ENCODE measurements at places on chromosomes 11 and 22. TPM values are rescaled to one million over a fixed set of nuclear protein-coding genes. Genes with fewer than 3 reads are reported as not detected.

The OR52W1 gene
- total RNA-seq: not detected

The SLC25A1 gene
- 19.3 TPM for total RNA-seq

The DRICH1 gene
- total RNA-seq: 2.3 TPM

The TBRG1 gene
- total RNA-seq: 57.3 TPM

The CLMP gene
- total RNA-seq: 0.20 TPM

The HTR3A gene
- not detected for total RNA-seq

The RAB3IL1 gene
- 0.49 TPM for total RNA-seq

The MFNG gene
- 223 TPM for total RNA-seq

The MOV10L1 gene
- total RNA-seq: not detected

DNA sequence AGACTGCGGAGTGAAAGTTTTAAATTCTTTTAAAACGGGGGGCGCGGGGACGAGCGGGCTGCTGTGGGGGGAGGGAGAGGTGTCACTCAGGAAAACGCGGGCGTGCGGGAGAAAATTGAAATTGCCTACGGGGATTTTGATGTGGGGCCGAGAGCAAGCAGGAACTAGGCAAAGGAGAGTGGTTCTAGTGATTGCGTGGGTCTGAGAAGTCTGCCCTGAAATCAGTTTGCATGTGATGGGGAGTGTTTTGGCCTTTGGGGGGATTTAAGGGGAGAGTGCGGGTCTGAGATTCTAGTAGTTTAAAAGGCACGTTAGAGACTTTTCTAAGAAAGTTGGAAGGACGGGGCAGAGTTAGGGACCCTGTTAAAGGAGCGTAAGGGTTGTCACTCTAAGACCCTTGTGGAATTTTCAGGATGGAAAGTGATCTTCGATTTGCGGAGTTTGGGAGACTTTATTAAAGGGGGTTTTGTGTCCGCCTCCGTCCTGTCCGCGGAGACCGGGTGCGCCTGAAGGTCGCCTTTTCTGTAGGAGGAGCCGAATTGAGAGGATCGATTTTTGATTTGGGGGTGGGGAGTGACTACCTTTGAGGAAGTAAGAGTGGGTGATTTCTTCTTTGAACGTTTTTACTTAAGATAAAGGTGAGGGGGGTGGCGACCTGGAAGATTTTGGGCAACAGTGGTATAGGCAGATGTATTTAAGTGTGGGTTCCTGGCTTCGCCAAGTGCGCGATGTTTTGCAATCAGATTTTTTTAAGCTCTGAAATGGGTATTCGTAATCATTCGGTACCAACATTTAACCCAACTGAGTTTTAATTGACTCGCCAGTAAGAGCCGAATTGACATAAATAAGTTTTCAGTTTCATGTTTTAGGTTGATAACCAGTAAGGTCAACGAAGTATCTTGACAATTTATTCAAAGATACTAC, 1.1 kb downstream of the EED start:
- DNase-seq: peak; percentile 32

- DNase-seq: no peak
Measured at GRCh38 chr11:104668797-104669463, 229.3 kb downstream of the CASP12 start.

DNA sequence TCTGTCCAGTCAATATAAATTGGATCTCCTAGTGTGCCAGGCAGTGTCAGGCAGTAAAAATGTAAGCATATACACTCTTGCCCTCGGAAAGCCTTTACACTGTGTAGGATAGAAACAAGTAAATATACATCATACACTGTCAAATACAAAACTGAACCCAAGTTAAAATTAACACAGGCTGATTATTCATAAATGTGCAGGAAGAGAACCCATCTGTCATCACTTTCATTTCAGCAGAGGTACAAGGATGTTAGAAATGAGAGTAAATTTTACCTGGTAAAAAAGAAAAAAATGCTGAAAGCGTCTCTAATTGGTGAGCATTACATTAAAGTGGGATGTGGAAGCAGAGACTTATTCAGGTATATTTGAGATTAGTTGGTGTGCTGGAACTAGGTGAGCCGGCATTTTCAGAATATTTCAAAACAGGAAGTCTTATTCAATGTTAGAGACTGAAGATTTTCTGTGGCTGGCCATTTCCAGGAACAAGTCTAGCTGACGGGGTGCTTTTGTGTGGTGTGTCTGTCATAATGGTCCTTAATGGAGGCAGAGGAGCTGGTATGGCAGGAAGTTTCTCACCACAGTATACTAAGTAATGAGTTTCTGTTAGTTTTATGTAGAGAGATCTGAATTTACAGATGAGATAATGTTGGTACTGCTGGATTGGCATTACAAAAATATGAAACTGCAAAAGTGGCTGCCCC, 192.6 kb downstream of the CASP12 start:
- peak; percentile 74 for DNase-seq

- DNase-seq: no peak
Measured at GRCh38 chr22:40758390-40758789, 60.8 kb downstream of the SLC25A17 start.

DNA sequence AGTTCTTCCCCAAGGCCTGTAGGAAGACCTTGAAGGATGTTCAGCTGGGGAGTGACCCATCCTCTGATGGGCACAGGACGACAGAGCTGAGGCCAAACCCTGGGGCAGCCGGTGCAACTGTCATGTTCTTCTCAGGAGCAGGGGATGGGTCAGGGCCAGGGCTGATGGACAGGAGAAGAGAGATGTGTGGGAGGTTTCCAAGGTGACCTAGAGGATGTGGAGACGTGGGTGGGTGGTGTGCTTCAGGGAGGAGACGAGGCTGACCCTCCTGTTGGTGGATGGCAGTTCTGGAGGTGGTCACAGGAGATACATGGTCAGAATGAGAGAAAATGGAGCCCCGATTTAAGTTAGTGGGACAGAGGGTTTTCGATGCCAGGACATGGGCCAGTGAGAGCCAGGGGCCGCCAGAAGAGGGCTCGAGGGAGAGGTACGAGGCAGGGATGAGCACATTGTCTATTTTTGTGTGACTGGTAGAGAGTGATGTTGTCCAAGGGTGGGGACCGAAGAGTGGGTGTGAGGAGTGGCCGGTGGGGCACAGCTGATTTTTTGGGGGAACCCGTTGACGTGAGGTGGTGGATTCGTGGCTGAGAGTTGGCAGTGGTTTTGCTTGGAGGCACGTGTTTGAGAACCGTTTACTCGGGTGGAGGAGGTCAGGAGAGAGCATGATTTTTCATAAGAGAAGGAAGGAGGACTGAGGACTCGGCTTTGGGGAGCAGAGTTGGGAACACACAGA, 14.6 kb downstream of the TBC1D22A start:
- DNase-seq: no peak

- no peak for DNase-seq
Measured at GRCh38 chr11:17649696-17650095, 69.7 kb upstream of the MYOD1 start.

GRCh38 chr11:10908215-10908951, 50.5 kb upstream of the ZBED5 start:
- DNase-seq: no peak

DNA sequence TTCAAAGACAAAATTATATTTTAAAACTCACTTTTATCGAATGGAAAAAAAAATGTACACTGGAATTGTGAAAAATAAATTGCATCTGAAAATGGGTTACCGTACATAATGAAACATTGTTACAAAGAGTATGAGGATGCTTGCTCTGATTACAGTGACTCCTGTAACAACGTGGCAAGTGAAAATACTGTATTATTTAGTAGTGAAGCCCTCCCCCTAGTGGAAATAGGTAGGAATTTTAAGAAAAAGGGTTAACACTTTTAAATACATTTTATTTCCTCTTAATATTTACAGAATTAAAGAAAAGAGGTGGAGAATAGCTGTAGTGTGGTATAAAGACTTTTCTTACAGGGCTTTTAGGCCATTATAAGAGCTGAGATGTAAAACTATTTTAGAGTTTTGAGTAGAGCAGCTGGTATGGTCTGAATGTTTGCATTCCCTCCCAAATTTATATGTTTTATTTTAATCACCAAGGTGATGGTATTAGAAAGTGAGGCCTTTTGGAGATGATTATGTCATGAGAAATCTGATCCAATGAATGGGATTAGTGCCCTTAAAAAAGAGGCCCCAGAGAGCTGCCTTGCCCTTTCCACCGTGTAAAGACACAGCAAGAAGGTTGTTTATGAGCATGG, 25.2 kb downstream of the FAM76B start:
- DNase-seq: peak; percentile 68

GRCh38 chr11:44205352-44205751, 104.6 kb downstream of the ALX4 start:
- DNase-seq: no peak

DNA sequence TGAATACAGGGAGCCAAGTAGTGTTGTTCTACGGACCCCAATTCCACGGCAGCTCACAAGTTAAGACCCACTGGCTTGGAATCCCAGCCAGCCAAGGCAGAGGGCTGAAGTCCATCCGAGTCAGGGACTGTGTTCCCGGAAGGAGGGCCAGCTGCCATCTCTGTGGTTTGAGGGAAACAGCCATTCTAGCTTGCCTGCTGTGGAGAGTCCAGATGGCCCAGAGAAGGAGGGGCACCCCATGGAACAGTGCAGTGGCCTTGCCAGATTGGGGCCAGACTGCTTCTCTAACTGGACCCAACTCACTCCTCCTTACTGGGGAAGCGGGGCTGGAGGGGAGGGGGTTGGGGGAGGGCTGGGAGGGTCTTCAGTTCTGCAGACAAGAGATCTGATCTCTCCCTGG, 156.4 kb downstream of the FAM181B start:
- DNase-seq: no peak

DNA sequence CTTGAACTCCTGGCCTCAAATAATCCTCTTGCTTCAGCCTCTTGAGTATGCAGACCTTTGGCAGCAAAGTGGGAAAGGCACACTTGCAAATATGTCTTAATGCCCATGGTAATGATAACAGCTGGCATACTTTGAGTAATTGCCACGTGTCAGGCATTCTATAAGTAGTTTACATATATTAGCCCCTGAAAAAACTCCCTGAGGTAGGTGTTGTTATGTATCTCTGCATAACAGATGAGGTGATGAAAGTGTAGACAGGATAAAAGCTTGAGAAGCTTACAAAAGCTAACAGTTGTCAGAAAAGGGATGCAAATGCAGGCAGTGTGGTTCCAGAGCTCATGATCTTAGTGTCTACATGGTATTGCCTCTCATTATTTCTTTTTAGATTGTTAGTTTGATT, 291.1 kb upstream of the C11orf87 start:
- no peak for DNase-seq

DNA sequence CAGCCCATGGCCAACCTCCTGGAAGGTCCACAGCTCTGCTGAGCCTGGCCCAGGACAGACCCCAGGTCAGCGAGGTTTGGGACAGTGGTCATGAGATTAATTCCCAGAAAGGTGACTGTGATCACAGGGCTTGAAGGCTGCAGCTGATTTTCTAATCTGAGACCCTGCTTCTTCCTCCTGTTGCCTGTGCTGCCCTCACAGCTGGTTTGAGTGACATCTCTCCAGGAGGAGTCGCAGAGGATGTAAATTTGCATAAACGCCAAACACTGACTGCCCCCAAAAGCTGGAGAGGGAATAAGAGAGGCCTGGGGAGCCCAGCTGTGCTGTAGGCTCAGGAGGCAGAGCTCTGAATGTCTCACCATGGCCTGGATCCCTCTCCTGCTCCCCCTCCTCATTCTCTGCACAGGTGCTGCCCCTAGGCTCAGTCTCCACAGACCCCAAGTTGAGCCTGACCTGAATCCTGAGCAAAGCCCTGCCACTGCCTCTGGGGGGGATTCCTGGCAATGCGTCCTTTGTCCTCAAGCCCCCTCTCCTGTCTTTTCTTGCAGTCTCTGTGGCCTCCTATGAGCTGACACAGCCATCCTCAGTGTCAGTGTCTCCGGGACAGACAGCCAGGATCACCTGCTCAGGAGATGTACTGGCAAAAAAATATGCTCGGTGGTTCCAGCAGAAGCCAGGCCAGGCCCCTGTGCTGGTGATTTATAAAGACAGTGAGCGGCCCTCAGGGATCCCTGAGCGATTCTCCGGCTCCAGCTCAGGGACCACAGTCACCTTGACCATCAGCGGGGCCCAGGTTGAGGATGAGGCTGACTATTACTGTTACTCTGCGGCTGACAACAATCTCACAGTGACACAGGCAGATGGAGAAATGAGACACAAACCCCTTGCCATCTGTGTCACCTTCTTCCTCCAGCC, 23.8 kb downstream of the GGTLC2 start:
- no peak for DNase-seq

- DNase-seq: no peak
Measured at GRCh38 chr11:47268448-47269001, 1.4 kb upstream of the MADD start.

- no peak for DNase-seq
Measured at GRCh38 chr11:61303725-61304124, 8.6 kb upstream of the VWCE start.

GRCh38 chr22:43826142-43827002, 14.3 kb upstream of the EFCAB6 start:
- no peak for DNase-seq

GRCh38 chr22:24394254-24394653, 33.1 kb upstream of the ADORA2A start:
- DNase-seq: no peak

DNA sequence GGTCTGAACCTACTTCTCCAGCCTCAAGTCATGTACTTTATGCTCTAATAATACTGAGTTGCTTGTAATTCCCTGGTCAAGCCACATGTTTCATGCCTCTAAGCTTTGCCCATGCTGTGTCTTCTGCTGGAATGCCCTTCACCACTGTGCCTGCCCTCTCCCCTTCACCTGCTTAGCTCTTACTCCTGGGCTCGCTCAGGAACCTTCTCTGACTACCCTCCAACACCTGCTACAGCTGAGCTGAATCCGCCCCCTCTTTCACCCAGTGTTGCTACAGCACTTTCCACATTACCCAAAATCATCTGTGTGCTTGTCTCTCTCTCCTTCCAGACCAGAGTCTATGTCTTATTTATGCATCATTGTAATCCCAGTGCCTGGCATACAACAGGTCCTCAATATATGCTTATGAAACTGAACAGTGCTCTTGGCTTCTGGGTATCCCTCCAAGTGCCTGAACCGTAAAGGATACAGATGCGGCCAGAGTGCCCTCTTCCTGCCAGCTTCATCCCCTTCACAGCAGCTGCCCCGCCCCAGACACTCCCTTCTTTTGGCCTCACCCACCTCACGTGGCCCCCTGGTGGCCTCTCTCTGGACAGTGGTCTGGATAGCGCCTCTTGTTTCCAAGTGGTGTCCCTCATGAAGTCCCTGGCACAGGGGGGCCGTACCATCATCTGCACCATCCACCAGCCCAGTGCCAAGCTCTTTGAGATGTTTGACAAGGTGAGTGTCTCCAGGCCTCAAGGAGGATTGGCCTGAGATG, 7.1 kb downstream of the ABCG4 start:
- no peak for DNase-seq

- no peak for DNase-seq
Measured at GRCh38 chr11:84685976-84686375, 941.2 kb downstream of the DLG2 start.

GRCh38 chr11:117178210-117179034, at the start of gene SIDT2:
Gene SIDT2, plus strand, starts transcription at chr11:117178743. Its CDS starts 521 bp downstream, at chr11:117179264.
- DNase-seq: peak; percentile 87

DNA sequence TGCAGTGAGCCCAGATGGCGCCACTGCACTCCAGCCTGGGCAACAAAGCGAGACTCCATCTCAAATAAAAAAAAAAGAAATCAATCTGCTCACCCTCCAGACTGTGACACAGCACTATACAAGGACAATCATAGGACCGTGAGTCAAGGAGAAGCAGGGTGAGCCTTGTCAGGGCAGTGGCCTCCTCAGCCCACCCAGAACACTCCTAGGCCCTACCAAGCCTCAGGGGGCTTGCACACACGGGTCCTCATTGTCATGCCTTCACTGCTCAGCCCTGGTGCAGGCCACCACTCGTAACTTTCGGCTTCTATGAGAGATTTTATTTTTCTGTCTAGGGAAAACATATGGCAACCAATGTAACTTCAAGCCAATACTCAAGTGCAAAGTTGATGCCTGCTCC, 35.8 kb downstream of the DGCR2 start:
- DNase-seq: no peak

Measured in naive thymus-derived CD4-positive, alpha-beta T cell (primary cell).